Mammary epithelial cell (primary cell): ENCODE measurements at places on chromosomes 6 and 20. TPM values are rescaled to one million over a fixed set of nuclear protein-coding genes. Genes with fewer than 3 reads are reported as not detected.

- no peak for DNase-seq
Measured at GRCh38 chr20:31811198-31811597, 8.0 kb upstream of the MYLK2 start.

GRCh38 chr20:37726321-37726720 lies 32.5 kb downstream of the CTNNBL1 start:
- DNase-seq = no peak

GRCh38 chr6:549906-550305 lies 107.0 kb downstream of the HUS1B start:
- no peak for DNase-seq

DNA sequence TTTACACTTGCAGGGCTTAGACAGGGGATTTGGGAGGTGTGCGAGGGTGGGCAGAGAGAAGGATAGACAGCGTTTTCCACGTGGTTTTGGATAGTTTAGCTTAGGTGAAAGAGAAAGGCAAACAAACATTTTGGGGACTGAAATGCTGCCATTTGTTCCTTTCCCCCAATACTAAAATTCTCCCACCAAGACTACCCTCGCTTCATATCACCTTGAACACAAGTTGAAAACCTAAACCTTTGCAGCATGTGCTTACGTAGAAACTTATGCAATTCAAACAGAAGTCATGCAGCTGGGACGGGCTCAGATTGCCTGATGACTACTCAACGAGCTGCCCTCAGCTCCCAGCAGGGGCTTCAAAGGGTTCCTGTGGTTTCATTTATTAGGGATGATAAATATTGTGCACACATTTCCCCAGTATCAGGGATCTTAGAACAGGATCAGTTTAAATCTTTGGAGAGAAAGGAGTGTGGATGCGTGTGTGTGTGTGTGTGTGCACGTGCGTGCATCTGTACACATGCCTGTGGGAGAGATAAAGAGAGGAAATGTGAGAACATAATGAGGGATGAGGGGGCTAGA lies 77.3 kb downstream of the SLC22A23 start:
- no peak for DNase-seq

DNA sequence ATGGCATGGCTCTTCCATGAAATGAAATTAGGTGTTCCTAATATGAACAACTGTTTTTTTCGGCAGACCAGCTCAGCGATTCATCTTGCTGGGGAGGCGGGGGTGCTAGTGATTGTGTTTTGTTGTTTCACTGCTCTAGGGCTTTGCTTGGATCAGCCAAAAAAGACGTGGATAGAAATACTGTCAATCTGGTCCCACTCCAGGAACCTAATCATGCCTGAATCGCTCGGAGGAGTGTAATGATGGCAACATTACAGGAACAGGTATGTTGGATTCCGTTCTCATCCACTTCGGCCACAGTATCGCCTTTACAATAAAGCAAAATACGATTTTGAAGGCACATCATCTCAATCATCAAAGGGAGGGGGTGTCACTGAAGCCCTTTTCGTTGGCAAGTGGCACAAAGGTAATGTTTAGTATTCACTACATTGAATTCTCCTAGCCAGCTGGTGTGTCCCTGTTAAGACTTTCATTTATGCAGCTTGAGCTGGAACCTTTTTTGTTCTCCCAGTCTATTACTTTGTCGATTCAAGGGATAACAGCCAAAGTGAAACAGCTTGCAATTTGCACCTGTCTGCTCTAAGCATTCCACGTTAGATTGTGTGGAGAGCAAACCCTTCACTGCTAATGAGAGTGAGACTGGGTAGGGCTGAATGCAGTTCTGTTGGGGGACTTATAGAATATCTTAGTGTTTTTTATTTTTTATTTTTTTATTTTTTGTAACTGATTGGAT lies 477.7 kb downstream of the TFAP2A start:
- DNase-seq = no peak

- DNase-seq = no peak
Measured at GRCh38 chr20:8601542-8601912, 467.4 kb upstream of the PLCB4 start.

- peak; percentile 7 for DNase-seq
Measured at GRCh38 chr6:139863964-139864363, 489.5 kb upstream of the CITED2 start.

- no peak for DNase-seq
Measured at GRCh38 chr6:17621003-17621402, 20.9 kb downstream of the FAM8A1 start.

- DNase-seq = no peak
Measured at GRCh38 chr6:45552536-45552935, 174.8 kb upstream of the SUPT3H start.

- DNase-seq = peak; percentile 50
Measured at GRCh38 chr6:47414423-47415167, 63.0 kb upstream of the CD2AP start.

Gene SLC17A1
- total RNA-seq = not detected

Gene OR12D3
- not detected for total RNA-seq

Gene WTAP
- 64.5 TPM for total RNA-seq

Gene TCF21
- not detected for total RNA-seq
